NCI-H2081 treated with DMSO at 0.1 percent for 48 hours (cell line): ENCODE measurements at places on chromosomes 3 and 15.

DNA sequence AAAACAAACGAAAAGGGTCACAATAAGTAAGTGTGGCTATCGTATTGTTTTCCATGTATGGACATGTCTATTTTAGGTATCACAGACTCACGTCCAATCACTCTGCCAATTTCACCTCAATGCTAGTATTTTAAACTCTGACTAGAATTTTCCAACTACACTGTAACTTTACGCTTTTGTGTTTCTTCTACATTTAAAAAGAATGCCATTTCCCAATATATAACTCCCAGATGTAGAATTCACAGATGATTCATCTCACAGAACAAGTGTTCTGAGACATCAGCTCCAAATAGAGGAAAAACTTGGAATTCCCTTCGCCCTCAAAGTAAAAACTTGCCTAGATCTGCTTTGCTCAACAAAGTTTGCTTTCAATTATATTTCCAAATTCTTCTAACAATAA is 14.2 kb downstream of the LRIG1 start:
- no peak for DNase-seq

DNA sequence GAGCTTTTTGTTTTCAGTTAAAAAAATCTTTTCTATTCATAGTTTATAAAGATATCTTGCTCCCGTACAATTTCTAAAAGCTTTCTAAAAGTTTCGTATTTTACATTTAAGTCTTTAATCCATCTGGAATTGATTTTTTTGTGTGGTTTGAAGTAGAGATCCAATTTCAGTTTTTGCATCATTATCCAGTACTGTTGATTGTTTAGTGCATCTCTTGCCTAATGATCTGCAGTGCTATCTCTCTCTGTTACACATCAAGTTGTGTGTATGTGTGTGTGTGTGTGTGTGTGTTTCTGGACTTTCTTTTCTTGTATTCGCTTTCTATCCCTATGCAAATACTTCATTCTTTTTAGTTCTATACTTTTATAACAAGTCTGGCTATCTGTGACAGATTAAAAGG is 605.8 kb upstream of the DPPA4 start:
- no peak for DNase-seq

- DNase-seq: no peak
Observed at GRCh38 chr3:69194431-69195165, 72.2 kb upstream of the LMOD3 start.

- no peak for DNase-seq
Observed at GRCh38 chr15:48647962-48648361, 2.5 kb upstream of the FBN1 start.

DNA sequence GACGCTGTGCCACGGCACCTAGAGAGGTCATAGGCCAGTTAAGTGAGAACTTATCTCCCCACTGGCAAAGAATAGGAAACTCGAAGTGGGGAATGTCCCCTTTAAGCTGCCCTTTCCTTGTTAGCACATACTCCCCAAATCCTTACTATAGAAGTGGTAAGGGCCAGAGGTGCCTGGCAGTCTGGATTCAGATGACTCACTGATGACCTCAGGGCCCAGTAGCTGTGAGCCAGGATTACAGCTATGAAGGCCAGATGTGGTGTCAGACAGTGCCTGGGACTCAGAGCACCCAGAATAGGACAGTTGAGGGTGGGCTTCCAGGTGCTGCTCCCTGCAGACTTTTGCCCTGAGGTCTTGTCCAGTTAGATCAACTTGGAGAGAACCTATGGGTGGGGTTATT is 37.7 kb downstream of the PDIA5 start:
- DNase-seq: no peak

- DNase-seq: no peak
Observed at GRCh38 chr15:30992249-30992864, 929 bp upstream of the MTMR10 start.

GRCh38 chr3:196140224-196140623 is 58.3 kb upstream of the TFRC start:
- DNase-seq: no peak

DNA sequence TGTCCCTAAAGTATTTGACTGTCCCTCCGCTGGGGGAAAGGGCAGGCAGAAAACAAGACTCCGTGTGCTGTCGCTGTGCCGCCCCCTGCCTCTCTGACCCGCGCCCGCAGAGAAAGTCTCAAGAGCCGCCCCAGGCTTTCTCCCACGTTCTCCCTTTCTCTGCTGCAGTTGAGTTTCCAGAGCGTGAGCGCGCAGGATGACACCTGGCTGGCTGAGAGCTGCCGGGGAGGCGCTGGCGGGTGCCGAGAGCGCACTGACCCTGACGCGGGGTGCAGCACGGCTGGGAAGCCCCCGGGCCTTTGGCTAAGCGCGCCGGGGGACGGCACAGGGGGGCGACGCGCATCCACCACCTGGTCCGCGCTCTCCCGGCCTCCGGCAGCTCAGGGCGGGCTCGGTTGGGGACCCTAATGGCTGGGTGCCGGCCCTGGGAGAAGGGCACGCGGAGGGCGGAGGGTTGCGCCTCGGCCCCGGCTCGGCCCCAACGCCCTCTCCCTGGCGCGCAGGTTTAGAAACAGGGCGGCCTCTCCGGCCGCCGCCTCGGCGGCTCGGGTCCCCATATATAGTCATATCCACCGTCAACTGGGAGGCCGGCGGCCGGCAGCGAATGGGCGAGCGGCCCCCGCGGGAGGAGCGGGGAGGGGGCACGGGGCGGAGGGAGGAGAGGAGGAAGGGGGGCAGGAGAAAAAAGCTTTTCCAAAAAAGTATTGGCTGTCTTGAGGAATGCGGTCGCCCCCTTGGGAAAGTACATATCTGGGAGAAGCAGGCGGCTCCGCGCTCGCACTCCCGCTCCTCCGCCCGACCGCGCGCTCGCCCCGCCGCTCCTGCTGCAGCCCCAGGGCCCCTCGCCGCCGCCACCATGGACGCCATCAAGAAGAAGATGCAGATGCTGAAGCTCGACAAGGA is at the start of gene TPM1:
Gene TPM1 (plus strand): TSS at position 774 of the 903 bp plus-strand sequence. CDS start 83 bp downstream, at position 857.
- no peak for DNase-seq

DNA sequence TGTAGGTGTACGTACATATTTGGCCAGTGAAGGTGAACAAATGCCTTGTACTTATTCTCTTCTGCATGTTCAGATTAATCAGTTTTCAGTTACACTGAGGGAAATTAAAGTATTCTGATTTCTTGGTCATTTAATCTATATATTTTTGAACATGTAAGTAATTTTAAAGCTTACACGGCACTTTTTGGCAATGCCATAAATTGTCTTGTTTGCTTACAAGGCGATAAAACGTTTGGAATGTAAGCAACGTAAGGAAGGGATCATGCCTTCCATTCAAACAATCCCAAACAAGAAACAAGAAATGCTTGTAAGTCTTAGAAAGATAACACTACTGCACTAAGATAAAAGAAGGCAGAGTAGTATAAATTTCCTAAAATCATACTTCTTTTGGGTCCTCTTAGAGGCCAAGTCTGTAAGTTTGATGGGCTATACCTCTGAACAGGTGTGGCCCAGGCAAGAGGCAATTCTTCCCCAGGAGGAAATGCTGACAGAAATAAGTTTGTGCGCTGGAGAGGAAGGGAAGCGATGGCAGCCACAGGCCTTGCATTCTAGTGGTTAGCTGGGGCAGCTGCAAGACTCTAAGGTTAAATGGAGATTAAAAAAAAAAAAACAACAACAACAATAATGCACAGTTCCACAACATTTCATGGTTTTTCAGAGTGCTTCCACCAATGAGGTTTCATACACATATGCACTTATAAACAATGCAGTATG is 73.8 kb downstream of the GOLIM4 start:
- DNase-seq: no peak

GRCh38 chr3:181555681-181556080 is 156.0 kb upstream of the SOX2 start:
- no peak for DNase-seq

DNA sequence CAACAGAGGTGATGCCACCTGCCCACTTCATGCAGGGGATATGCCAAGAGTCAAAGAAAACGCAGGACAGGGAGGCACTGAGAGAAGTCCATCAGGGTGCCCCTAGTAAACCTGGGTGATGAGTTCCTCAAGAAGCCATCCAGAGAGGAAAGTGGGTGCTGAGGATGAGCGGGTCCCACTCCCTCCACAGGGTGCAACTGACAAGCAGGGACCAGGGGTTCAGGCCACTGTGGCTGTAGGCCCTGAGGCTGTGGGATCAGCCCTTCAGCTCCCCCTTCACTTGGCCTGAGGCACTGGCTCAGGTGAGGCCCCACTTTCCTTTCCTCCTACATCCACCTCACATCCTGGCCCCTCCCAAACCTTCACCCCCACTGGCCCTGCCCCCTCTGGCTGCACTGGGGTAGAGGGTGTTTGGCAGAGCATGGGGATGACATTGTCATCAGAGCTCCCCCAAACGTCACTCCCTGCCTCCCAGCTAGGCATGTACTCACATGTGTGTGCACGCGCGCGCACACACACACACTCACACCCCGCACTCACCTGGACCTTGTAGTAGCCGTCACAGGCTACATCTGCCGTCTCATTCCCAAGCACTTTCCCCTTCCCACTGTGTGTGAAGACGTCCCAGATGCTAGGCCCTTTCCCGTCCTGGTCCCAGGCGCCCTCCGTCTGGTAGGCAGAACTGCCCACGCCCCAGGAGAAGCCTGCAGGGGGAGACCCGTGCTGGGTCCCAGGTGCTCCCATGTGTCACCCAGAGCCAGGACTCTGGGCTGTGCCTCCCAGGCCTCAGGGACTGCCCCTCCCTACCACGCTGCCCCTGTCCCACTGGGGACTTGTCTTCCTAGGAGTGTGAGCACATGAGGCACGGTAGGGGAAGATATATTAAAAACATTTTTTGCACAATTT is 1.4 kb downstream of the LCTL start:
- DNase-seq: no peak

DNA sequence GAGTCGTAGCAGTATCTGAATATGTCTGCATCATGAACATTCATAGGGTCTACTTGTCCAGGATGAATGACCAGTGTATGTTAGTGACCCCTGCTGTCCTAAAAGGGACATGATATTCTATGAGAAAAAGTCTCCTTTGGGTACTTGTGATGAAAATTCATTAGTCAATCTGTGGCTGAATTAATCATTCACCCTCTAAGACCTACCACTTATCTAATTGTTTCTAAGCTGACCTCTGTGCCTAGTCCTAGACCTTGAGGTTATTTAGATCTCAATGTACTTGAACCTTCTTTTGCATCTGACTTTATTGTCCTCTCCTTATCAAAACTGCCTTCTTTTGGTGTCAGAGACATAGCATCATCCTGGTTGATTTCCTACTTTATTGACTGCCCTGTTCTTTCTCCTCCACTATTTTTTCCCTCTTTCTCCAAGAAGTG is 799.3 kb downstream of the DIPK2A start:
- DNase-seq: no peak

GRCh38 chr3:414063-414462 is 217.5 kb downstream of the CHL1 start:
- DNase-seq: peak; percentile 35

DNA sequence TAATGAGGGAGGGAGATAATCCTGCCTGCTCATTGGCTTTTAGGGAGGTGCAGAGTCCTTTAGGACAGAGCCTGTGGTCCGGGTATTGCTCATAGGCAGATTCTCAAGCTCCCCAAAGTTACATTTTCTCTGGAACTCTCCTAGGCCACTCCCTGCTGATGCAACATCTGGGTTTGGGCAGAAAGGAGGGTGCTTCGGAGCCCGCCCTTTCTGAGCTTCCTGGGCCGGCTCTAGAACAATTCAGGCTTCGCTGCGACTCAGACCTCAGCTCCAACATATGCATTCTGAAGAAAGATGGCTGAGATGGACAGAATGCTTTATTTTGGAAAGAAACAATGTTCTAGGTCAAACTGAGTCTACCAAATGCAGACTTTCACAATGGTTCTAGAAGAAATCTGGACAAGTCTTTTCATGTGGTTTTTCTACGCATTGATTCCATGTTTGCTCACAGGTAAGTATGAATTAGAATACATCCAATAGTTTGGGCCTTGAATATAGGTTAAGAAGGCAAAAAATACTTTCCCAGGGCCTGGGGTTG is at the start of gene IL20RB:
Gene IL20RB (plus strand): TSS at position 233 of the 538 bp plus-strand sequence. CDS start 131 bp downstream, at position 364.
- DNase-seq: no peak

DNA sequence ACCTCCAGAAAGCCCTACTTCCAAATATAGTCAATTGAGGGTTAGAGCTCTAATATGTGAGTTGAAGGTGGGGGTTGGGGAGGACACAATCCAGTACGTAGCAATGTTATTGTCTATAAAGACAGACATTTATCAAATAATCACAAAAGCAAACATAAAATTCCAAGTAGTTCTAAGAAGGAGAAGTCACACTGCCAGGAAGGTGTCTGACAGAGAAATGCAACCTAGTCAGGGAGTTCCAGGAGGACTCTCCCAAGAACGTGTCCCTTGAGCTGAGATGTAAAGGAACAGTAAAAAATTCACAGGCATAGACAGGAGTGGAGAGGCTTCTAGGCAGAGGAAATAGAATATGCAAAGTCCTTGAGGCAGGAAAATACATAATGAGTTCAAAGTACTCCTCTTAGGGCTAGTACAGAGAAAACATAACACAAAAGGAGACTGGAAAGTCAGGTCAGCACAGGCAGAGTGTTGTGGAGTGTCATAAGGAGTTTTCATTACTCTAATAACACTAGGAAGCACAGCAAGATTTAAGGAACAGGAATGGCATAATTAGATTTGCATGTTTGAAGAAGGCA is 277.6 kb upstream of the STT3B start:
- no peak for DNase-seq

GRCh38 chr3:28316226-28316625 is 32.3 kb upstream of the ZCWPW2 start:
- DNase-seq: no peak

DNA sequence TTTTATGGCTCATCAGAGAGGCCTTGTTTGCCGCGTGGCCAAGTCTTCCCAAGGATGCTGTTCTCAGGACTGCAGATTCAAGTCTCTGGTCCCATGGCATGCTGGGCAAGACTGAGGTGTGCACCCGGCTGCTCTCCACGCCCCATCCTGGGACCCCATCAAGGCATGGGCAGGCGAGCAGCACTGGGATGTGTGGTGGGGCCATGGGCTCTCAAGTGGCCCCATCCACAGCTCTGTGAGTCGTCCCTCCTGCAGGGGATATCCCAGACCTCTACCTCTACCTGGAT is 13.1 kb upstream of the GP9 start:
- no peak for DNase-seq

DNA sequence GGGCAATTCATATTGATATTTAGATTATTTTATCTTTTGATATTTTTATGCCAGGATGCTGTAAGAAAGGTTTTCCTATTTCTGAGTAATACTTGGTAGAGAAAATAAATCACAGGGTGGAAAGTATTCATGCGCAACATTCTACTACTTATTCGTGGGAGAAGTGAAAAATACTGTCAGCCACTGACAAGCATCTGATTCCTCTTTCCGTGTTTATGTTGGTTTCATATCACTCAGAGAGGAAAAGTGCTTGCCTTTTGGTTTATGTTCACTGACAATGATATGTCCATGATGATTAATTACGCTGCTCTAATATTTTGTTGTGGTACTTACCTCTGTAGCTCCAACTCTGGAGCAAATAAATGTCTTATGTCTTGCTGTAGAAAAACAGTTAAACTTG is 429.4 kb downstream of the EDEM1 start:
- DNase-seq: no peak
